ENCODE measurements at places on chromosomes 4 and X.

GRCh38 chr4:140236654-140237169 lies 82.7 kb upstream of the MAML3 start:
- no peak for DNase-seq

- DNase-seq: no peak
Observed at GRCh38 chr4:74322301-74322700, 14.0 kb downstream of the EPGN start.

DNA sequence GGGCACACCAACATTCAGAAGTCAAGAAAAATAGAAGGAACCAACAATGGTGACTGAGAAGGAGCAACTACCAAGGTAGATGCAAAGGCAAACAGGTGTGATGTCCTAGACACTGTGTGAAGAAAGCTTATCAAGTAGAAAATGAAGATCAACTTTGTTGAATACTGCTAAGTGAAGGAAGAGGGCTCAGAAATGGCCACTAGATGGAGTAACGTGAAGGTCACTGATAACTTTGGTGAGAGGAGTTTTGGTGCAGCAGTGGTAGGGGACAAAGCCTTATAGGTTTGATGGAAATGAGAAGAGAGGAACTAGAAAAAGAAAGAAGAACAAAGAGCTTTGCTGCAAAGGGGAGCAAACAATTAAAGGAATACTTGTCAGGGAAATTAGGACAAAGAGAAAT lies 23.5 kb downstream of the OTC start:
- DNase-seq: no peak

- no peak for DNase-seq
Observed at GRCh38 chr4:44985152-44985551, 258.8 kb upstream of the GNPDA2 start.

GRCh38 chrX:3145716-3146115 lies 104.4 kb downstream of the ARSF start:
- DNase-seq: no peak

GRCh38 chr4:99361268-99361898 lies 8.8 kb upstream of the ADH1C start:
- DNase-seq: no peak

DNA sequence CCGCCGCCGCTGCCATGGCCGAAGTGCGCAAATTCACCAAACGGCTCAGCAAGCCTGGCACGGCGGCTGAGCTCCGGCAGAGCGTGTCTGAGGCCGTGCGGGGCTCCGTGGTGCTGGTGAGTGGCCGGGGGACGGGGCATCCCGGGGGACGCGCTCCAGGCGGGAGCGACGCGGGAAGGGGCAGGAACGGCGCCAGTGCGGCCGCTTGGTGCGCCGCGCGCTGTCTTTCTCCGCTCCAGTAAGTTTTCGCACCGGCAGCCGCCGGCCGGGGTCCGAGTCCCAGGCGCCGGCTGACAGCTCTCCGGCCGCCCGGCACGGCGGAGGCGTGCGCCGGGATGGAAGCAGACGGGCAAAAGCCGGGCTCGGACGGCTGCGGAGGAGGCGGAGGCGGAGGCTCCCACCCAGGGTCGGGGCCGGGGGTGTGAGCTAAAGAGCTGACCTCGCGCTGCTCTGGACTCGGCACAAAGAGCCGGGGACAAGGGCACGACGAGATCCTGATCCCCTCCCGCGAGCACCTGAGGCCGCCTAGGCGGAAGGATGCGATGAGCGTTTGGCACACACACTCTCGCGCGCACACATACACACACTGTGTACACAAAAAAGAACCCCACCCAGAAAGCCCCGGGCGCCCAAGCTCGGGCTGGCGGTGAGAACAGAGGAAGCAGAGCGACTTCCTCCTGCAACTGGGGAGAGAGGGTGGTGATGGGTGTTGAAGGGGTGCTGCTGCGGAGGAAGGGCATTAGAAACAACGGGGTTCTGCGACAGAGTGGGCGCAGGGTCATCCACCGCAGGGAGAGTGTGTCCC lies 545 bp downstream of the DOCK11 start:
- peak; percentile 45 for DNase-seq

- peak; percentile 45 for DNase-seq
Observed at GRCh38 chr4:173167758-173168395, 734 bp upstream of the GALNT7 start.

DNA sequence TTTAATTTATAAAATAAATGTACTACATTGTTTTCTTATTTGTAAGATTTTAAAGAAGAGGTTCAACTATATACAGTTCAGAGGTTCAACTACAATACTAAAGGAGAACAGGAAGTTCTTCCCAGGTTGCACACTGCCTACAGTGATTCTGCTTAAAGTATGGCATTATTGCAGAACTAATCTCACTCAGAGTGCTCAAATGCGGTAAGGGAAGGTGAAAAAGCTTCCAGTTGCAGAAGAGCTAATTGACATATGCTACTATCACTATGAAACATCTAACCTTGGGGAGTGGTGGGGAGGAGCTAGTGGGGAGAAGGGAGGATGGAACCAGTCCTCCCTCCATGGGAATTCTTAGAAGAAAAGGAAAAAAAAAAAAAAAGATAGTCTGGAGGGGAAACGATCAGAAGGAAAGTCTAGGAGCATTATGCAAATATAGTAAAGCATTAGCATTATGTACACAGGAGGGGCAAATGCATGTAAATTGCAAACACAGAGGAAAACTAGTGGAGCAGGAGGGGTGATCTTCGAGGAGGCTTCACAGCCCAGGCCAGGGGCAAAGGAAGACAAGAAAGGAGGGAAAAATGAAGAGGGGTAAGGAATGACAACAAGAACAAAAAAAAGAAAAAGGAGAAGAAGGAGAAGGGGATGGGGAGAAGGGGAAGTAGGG lies 32.0 kb upstream of the MMAA start:
- no peak for DNase-seq

Measured in EL (cell line).